ENCODE measurements at places on chromosomes 16 and 17.

DNA sequence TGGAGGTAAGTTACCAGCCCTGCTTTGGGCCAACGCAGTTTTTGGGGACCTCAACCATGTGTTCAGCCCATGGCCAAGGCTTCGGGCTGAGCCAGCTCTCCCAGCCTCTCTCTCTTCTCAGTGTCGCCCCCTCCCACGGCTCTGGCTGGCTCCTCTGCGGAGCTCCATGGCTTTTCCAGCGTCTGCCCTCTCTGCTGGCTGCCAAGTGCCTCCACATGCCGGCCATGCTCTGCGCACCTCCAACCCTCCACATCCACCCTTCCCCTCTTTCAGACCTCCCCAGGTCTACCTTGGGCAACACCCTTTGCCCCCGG, 23.2 kb downstream of the COTL1 start:
- peaks cover 5% of the 10 kb centered on the region for H3K36me3 ChIP-seq
- no peaks in the 10 kb centered on the region for H3K27me3 ChIP-seq
- DNase-seq = no peak
- no peak overlapping the region for H3K4me3 ChIP-seq
- no peak overlapping the region for H3K27ac ChIP-seq

GRCh38 chr17:12686486-12686885, 20.8 kb downstream of the MYOCD start:
- no peak for DNase-seq
- H3K4me3 ChIP-seq = no peak overlapping the region
- H3K36me3 ChIP-seq = no peaks in the 10 kb centered on the region
- peaks cover 76% of the 10 kb centered on the region for H3K4me1 ChIP-seq
- H3K27me3 ChIP-seq = no peaks in the 10 kb centered on the region

GRCh38 chr16:56684256-56684925, 2.1 kb downstream of the MT1X start:
- no peaks in the 10 kb centered on the region for H3K36me3 ChIP-seq
- H3K4me3 ChIP-seq = peak overlapping the region; percentile 65
- peak overlapping the region; percentile 86 for H3K27ac ChIP-seq

- peaks cover 24% of the 10 kb centered on the region for H3K4me1 ChIP-seq
- DNase-seq = no peak
- no peak overlapping the region for H3K4me3 ChIP-seq
- no peak overlapping the region for H3K27ac ChIP-seq
- H3K27me3 ChIP-seq = no peaks in the 10 kb centered on the region
Measured at GRCh38 chr17:61152898-61153297, 246.7 kb upstream of the TBX2 start.

DNA sequence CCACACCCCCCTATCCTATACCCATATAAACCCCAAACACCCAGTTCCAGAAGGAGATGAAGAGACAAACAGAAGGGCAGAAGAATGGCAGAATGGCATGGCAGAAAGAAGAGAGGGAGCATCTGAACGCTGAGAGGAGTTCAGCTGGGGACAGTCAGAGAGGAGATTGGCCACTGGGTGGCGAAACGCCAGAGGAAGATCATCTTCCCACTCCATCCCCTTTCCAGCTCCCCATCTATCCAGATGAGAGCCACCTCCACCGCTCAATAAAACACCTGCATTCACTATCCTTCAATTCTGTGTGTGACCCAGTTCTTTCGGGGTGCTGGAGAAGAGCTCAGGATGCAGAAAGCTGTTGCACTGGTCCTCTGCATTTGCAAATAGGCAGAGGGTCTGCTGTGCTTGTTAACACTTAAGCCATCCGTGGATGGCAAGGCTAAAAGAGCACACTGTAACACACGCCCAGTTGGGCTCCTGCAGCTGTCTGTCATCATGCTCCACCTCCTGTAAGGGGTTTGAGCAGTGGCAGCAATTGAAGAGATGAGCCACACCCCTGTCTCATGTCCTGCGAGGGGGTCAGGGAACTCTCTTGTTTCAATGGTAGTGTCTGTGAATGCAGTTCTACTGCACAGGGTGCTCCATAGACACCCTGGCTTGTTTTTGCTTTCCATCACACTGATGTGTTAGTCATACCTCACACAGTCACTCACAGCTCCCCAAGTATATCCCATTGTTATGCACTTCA, 1034.8 kb upstream of the RBFOX1 start:
- H3K27ac ChIP-seq = no peak overlapping the region
- no peaks in the 10 kb centered on the region for H3K4me1 ChIP-seq
- H3K4me3 ChIP-seq = no peak overlapping the region
- DNase-seq = no peak
- no peaks in the 10 kb centered on the region for H3K36me3 ChIP-seq
- H3K27me3 ChIP-seq = no peaks in the 10 kb centered on the region

DNA sequence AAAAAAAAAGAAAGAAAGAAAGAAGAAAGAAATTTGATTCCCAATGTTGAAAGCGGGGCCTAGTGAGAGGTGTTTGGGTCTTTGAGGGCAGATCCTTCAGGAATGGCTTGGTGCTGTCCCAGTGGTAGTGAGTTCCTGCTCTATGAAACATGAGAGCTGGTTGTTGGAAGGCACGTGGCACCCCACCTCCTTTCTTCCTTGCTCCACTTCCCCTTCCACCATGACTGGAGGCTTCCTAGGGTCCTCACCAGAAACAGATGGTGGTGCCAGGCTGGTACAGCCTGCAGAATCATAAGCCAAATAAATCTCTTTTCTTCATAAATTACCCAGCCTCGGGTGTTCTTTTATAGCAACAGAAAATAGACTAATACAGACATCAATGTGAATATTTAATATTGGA, 147.3 kb upstream of the KCNJ18 start:
- peaks cover 36% of the 10 kb centered on the region for H3K4me1 ChIP-seq
- H3K27me3 ChIP-seq = no peaks in the 10 kb centered on the region
- H3K36me3 ChIP-seq = peaks cover 12% of the 10 kb centered on the region
- no peak overlapping the region for H3K27ac ChIP-seq
- no peak for DNase-seq

DNA sequence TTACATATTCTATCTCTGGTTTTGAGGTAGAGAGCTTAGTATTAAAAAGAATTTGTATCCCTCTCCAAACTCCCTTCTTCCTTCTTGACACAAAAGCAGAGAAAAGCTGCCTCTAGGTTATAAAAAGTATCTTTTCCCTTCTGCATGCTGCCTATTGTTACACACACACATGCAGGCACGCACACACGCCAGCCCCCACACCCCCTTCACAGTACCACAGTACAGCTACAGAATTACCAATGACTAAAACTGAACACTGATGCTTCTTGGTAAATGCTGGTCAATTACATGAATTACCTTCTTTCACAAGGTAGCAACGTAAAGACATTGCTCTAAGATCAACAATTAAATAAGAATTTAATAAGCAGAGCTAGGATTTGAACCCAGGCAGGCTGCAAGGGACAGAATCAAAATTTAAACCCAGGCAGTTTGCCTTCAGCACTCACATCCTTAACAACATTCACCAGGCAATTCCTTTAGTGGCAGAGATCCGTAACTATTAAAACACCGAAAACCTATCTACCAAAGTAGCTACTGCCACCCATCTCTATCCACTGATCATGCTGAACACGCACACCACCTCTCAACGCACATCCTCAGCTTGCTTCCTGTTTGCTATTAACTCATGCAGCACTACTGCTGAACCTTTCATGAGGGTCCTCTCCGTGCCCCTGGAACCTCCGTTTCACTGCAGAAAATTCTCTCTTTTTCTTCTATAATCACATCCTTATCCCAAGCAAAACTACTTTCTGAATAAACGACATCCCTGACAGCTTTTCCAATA, 37.8 kb downstream of the YWHAE start:
- H3K27me3 ChIP-seq = no peaks in the 10 kb centered on the region
- H3K27ac ChIP-seq = peak overlapping the region; percentile 61
- H3K4me1 ChIP-seq = peaks cover 78% of the 10 kb centered on the region
- no peak for DNase-seq
- peaks cover 42% of the 10 kb centered on the region for H3K36me3 ChIP-seq
- H3K4me3 ChIP-seq = no peak overlapping the region

DNA sequence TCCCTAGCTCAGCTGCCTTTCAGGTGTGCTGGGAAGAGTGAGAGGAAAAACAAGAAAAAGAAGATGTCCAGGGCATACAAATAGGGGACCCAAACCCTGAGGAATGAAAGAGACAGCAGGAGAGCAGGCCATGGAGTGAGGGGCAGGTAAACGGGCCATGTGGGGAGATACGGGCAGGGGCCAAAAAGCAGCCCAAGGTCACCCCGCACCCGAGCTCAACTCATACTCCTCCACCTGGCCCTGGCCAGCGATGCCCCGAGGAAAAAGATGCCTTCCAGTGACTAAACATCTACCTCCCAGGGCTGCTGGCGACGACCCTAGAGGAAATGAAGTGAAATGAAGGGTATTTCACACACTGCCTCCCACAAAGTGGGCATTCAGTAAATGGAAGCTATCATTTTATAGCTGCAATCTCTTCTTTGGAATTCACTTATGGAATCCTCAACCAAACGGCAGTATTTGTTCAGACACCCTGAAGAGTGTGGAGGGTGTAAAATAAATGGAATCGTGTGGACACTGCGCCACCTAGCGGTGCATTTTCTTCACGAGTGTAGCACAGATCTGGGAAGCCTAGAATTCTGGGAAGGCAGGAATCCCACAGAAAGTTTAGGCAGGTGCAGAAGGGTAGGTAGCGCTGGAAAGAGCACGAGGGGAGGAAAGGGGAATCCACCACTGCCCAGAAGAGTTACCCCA, 14.9 kb downstream of the ELAC2 start:
- H3K4me1 ChIP-seq = peaks cover 14% of the 10 kb centered on the region
- no peak overlapping the region for H3K27ac ChIP-seq
- H3K27me3 ChIP-seq = no peaks in the 10 kb centered on the region
- H3K36me3 ChIP-seq = peaks cover 100% of the 10 kb centered on the region

DNA sequence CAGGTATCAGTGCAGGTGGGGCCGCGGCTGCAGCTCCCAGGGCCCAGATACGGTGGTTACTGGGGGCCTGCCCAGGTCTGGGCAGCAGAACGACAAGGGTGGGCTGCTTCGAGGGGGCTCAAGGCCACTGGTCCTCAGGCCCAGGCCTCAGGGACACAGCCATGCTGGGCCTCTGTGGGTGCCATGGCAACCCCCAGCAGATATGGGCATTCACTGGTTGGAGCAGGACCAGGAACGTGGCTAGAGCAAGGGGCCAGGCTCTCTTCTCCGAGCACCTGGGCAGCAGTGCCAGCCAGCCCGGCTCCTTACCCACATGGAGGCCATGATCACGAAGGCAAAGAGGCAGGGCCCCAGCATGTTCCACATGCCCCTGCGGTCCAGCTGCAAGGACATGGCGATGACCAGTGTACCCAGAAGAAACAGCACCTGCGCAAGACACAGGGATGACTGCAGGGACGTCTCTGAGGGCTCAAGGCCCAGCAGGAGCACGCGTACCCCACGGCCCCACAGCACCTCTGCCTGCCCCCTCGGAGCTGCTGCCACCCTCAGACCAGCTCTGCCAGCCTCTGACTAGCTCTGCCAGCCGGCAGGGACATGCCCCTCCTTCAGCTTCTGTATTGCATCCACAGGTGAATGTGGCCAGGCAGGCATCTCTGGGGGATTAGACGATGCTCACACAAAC, 2.1 kb upstream of the MRPL28 start:
- DNase-seq = no peak
- H3K36me3 ChIP-seq = peaks cover 83% of the 10 kb centered on the region
- no peak overlapping the region for H3K4me3 ChIP-seq

- peaks cover 27% of the 10 kb centered on the region for H3K27me3 ChIP-seq
- H3K4me1 ChIP-seq = peaks cover 17% of the 10 kb centered on the region
- H3K36me3 ChIP-seq = no peaks in the 10 kb centered on the region
- no peak for DNase-seq
- H3K4me3 ChIP-seq = no peak overlapping the region
Measured at GRCh38 chr17:8057691-8058114, 18.8 kb downstream of the ALOX15B start.

- peaks cover 94% of the 10 kb centered on the region for H3K27me3 ChIP-seq
- no peak overlapping the region for H3K27ac ChIP-seq
- peaks cover 58% of the 10 kb centered on the region for H3K4me1 ChIP-seq
- H3K4me3 ChIP-seq = peak overlapping the region; percentile 57
- DNase-seq = no peak
- H3K36me3 ChIP-seq = no peaks in the 10 kb centered on the region
Measured at GRCh38 chr17:79608624-79608959, 2.3 kb downstream of the RBFOX3 start.

DNA sequence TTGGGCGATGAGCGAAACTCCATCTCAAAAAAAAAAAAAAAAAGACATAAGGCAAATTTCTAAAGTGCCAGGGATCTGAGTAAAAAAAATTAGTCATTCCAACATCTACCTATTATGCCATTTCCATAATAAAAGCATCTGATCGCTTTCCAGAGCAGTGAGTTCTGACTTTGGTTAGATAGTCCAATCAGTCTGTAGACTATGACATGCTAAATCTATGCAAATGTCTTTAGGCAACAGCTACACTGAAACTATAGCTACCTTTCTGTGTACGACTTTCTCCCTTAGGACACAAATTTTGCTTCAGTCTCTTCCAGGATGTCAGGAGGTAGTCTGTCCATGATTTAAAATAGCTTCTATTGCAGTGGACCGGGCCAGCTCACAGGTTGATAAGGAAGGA, 58.9 kb upstream of the ARHGAP44 start:
- no peaks in the 10 kb centered on the region for H3K36me3 ChIP-seq
- no peak overlapping the region for H3K4me3 ChIP-seq
- peak overlapping the region; percentile 73 for H3K27ac ChIP-seq
- peaks cover 19% of the 10 kb centered on the region for H3K4me1 ChIP-seq

DNA sequence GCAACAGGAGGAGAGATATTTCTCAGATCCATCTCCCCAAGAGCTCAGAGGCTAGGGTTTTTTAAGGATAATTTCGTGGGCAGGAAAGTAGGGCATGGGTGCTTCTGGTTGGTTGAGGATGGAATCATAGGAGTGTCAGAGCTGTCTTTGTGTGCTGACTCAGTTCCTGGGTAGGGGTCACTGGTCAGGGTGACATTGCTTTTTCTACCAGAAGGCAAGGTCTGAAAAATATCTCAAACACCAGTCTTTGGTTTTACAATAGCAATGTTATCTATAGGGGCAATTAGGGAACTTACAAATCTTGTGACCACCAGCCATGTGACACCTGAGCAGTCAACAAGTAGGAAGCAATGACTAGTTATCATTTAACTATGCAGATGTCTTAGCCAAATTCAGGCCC, 82.9 kb upstream of the DYNLRB2 start:
- H3K27ac ChIP-seq = no peak overlapping the region
- H3K36me3 ChIP-seq = no peaks in the 10 kb centered on the region
- no peaks in the 10 kb centered on the region for H3K27me3 ChIP-seq
- no peaks in the 10 kb centered on the region for H3K4me1 ChIP-seq
